ENCODE measurements at places on chromosomes 2 and 18. TPM values are rescaled to one million over a fixed set of nuclear protein-coding genes. Genes with fewer than 3 reads are reported as not detected.

The CRYBA2 gene
- 1.5 TPM for total RNA-seq

The TXNDC2 gene
- total RNA-seq = 0.32 TPM

The CYRIA gene
- 126 TPM for total RNA-seq

The MAP2 gene
- total RNA-seq = 1,009 TPM

The GPR35 gene
- 4.0 TPM for total RNA-seq

The PLCD4 gene
- 4.6 TPM for total RNA-seq

The CCDC121 gene
- total RNA-seq = 10.3 TPM

The RTKN gene
- total RNA-seq = 116 TPM

The NTSR2 gene
- total RNA-seq = 6.3 TPM

The CABYR gene
- total RNA-seq = 22.7 TPM

The PHLPP1 gene
- 139 TPM for total RNA-seq

The DNAJC5G gene
- 6.3 TPM for total RNA-seq

The VSNL1 gene
- total RNA-seq = 633 TPM

The PLCL1 gene
- total RNA-seq = 55.8 TPM

The HES6 gene
- total RNA-seq = 54.3 TPM

The HRH4 gene
- not detected for total RNA-seq

The SNORC gene
- total RNA-seq = 35.3 TPM

The SLC4A5 gene
- total RNA-seq = 10.2 TPM

The SLC5A7 gene
- total RNA-seq = not detected

The EFEMP1 gene
- 57.9 TPM for total RNA-seq

The LRRTM1 gene
- 27.8 TPM for total RNA-seq

The ATOH8 gene
- total RNA-seq = 12.6 TPM

The TTN gene
- 7.6 TPM for total RNA-seq

The SIGLEC15 gene
- not detected for total RNA-seq

The NDUFB3 gene
- 73.3 TPM for total RNA-seq

The LIMS4 gene
- total RNA-seq = 0.79 TPM

The EMX1 gene
- total RNA-seq = 38.6 TPM

The SPATA3 gene
- total RNA-seq = 0.63 TPM

The GPR155 gene
- total RNA-seq = 52.8 TPM

The IL1B gene
- 4.9 TPM for total RNA-seq

The MRO gene
- total RNA-seq = 59.1 TPM
